ENCODE measurements at places on chromosomes 12 and 14. TPM values are rescaled to one million over a fixed set of nuclear protein-coding genes. Genes with fewer than 3 reads are reported as not detected.

GRCh38 chr12:132429946-132430643 is 59.9 kb upstream of the FBRSL1 start:
- peaks cover 19% of the 10 kb centered on the region for H3K4me1 ChIP-seq
- DNase-seq, result no peak
- H3K36me3 ChIP-seq, result no peaks in the 10 kb centered on the region

DNA sequence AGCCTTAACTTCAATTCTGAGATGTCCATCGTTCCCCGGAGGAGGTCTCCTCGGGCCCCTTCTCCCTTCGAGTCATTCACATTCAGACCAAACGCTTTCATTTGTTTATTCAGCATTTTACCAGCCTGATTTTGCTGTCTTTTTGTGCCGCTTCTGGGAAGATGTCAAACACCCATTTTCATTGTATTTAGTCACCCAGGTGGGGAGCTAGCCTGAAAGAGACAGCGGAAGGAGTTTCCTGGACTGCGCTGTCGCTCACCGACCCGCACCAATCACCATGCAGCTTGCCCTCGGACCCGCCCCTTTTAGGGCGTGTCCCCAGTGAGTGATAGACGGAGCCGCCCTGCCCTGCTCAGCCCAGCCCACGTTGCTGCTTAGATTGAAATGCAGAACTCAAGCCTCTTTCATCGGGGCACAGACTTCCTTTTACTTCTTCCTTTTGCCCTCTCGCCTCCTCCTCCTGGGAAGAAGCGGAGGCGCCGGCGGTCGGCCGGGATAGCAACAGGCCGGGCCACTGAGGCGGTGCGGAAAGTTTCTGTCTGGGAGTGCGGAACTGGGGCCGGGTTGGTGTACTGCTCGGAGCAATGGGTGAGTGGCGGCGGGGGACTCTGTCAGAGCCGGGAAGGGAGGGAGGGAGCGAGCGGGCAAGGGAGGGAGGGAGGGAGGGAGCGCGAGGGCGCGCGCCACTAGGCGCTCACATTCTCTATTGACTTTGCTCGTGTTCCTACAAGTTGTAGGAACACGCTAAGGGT is at the start of gene PAX9:
PAX9 (plus strand) TSS at position 355 of the 752 bp plus-strand sequence; CDS start at position 585, 230 bp downstream.
- no peak for DNase-seq
- no peak within 1 kb of the TSS for H3K27ac ChIP-seq

DNA sequence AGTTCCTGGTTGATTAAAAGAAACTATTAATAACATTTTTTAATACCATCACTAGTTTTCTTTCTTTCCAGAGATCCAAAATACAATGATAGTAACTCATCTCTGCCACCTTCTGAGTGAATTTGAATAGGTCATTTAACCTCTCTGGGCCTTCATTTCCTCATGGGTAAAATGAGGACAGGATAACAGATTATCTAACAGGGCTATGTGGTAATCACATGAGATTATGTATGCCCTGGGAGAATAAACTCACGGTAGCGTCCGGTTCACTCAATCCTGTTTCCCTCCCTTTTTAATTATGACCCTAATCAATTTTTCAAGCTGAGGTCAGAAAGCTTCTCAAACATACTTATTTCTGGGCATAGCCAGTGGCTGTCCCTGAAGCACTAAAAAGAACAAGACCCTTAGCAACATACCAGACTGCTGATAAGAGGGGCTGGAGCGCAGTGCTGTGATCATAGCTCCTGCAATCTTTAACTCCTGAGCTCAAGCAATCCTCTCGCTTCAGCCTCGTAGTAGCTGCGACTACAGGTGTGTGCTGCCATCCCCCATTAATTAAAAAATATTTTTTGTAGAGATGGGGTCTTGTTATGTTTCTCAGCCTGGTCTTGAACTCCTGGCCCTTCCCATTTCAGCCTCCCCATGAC is 24.2 kb downstream of the ATXN2 start:
- no peak for DNase-seq
- no peak overlapping the region for H3K4me3 ChIP-seq
- no peak overlapping the region for H3K27ac ChIP-seq
- no peaks in the 10 kb centered on the region for H3K36me3 ChIP-seq
- peaks cover 18% of the 10 kb centered on the region for H3K4me1 ChIP-seq

GRCh38 chr12:92696216-92696615 is 6.6 kb upstream of the PLEKHG7 start:
- no peaks in the 10 kb centered on the region for H3K27me3 ChIP-seq
- H3K27ac ChIP-seq, result no peak overlapping the region
- no peak overlapping the region for H3K4me3 ChIP-seq
- no peaks in the 10 kb centered on the region for H3K36me3 ChIP-seq
- no peak for DNase-seq
- no peaks in the 10 kb centered on the region for H3K4me1 ChIP-seq

GRCh38 chr12:89073027-89073398 is 279.3 kb downstream of the DUSP6 start:
- H3K27ac ChIP-seq, result peak overlapping the region; percentile 73
- DNase-seq, result no peak
- no peaks in the 10 kb centered on the region for H3K36me3 ChIP-seq
- H3K4me3 ChIP-seq, result no peak overlapping the region

The LAG3 gene
- 365 TPM for total RNA-seq

DNA sequence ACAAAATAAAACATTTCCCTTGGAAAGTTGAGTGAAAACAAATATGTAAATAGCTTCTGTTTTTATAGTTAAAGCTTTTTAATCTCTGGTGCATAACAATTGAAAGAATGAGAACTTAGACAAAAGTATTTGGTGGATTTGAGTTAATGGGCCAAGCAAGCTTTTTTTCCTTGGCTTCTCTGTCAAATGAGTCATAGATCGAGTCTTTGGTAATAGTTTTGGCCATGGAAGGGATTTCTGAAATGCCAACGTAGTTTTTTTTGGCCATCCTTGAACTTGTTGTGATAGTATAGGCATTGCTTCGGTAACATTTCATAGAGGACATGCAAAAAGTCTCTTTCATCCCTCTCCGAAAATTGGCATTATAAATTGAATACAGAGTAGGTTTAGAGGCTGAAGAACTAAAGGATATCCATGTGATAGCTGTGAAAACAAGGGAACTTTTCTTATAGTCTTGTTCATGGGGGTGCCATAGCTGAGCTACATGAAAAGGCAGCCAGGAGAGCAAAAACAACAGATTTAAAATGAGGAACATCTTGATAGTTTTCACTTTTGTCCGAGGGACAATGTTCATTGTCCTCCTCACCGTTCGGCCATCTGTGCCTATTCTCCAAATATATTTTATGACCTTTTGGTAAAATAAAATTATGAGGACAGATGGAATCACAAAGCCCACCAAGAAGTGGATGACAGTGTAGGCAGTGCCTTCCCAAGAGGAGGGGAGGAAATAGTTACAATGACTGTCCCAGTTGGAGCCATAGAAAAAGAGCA is 34.7 kb downstream of the GPR19 start:
- no peak overlapping the region for H3K4me3 ChIP-seq
- DNase-seq, result no peak
- no peaks in the 10 kb centered on the region for H3K4me1 ChIP-seq
- H3K36me3 ChIP-seq, result no peaks in the 10 kb centered on the region
- no peaks in the 10 kb centered on the region for H3K27me3 ChIP-seq

- H3K27ac ChIP-seq, result peak overlapping the region; percentile 20
- H3K4me3 ChIP-seq, result peak overlapping the region; percentile 19
- DNase-seq, result no peak
- peaks cover 9% of the 10 kb centered on the region for H3K4me1 ChIP-seq
- H3K27me3 ChIP-seq, result peaks cover 44% of the 10 kb centered on the region
- no peaks in the 10 kb centered on the region for H3K36me3 ChIP-seq
These were observed 102.0 kb downstream of the TMEM30B start for GRCh38 chr14:61179061-61179690.

The PGF gene
- not detected for total RNA-seq

GRCh38 chr14:36507847-36508417 is 12.1 kb downstream of the NKX2-1 start:
- H3K27ac ChIP-seq, result no peak overlapping the region
- peaks cover 32% of the 10 kb centered on the region for H3K36me3 ChIP-seq
- H3K4me3 ChIP-seq, result no peak overlapping the region
- no peak for DNase-seq

GRCh38 chr12:14853961-14854360 is 10.6 kb upstream of the ART4 start:
- peaks cover 3% of the 10 kb centered on the region for H3K27me3 ChIP-seq
- DNase-seq, result no peak
- no peaks in the 10 kb centered on the region for H3K4me1 ChIP-seq

GRCh38 chr14:60862283-60862682 is 118.6 kb downstream of the TRMT5 start:
- H3K4me1 ChIP-seq, result peaks cover 10% of the 10 kb centered on the region
- H3K36me3 ChIP-seq, result peaks cover 10% of the 10 kb centered on the region
- no peak overlapping the region for H3K4me3 ChIP-seq
- no peaks in the 10 kb centered on the region for H3K27me3 ChIP-seq

DNA sequence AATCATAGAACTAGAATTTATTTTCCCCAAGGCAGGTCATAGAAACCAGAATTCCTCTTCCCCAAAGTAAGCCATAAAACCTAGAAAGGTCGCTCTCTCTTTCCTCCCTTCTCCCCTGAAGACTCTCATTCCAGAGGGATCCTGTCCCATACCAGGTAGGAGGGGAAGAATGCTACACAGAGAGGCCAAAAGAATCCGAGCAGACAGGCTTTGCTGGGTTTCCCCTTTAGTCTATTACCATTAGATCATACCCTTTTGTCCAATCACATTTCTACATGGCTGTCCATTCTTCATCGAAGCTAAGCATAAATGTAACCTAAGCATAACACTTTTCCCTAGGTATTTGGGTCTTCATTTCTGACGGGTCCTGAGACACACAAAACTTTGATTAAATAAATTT is 204.5 kb downstream of the SPTSSA start:
- no peaks in the 10 kb centered on the region for H3K4me1 ChIP-seq
- H3K4me3 ChIP-seq, result no peak overlapping the region
- H3K36me3 ChIP-seq, result no peaks in the 10 kb centered on the region
- H3K27ac ChIP-seq, result no peak overlapping the region

- no peaks in the 10 kb centered on the region for H3K27me3 ChIP-seq
- no peak for DNase-seq
- H3K36me3 ChIP-seq, result peaks cover 40% of the 10 kb centered on the region
- no peak overlapping the region for H3K27ac ChIP-seq
These were observed 176.5 kb downstream of the ZFP36L1 start for GRCh38 chr14:68616221-68616902.
